A549 (cell line): ENCODE measurements at places on chromosomes 1 and 21. TPM values are rescaled to one million over a fixed set of nuclear protein-coding genes. Genes with fewer than 3 reads are reported as not detected.

- DNase-seq: no peak
These were observed 664.4 kb downstream of the LMO4 start for GRCh38 chr1:87993051-87993450.

DNA sequence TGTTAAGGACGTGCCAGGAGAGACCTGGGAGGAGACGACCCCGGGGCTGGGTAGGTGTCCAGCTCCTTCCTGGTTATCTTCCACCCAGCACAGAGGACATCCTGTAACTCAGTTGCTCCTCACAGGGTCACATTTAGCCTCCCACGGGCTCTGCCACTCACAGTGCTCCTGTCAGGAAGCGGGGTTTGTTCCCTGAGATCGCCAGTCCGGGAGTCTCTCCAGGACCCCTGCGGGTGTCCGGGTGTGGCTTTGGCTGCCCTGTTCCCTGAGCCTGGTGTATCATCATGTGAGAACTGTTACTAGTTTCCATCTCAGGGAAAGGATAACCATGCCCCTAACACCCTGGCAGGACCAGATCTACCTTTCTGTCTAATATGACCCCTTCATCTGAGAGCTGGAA is 158.2 kb upstream of the RUNX1 start:
- no peak for DNase-seq

The MAD2L2 gene
- 30.6 to 31.7 TPM (median 31.2 TPM) in 3 replicates for polyA plus RNA-seq

The RFX5 gene
- 49.7 to 60.1 TPM (median 59.2 TPM) in 3 replicates for polyA plus RNA-seq

The KRTAP19-3 gene
- not detected in 3 replicates for polyA plus RNA-seq

- DNase-seq: peak; percentile 60
These were observed 1.7 kb downstream of the WNT9A start for GRCh38 chr1:227945891-227946623.

DNA sequence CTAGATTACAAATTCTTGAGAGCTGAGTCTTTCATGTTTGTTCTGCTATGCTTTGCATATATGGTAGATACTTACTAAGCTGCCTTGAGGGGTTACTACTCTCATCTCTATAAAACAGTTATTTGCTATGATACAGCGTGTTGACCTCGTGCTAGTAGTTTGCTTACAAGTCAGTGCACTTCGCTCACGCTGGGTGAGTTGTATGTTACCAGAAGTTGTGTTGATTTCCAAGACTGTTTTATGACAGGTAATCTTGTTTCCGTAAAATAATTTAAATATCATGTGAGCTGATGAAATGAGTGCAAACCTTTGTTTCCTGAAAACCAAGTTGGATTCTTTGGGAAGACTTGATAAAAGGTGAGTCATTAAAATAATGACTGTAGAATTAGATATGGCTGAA is 7.3 kb downstream of the MRPS6 start:
- no peak for DNase-seq

DNA sequence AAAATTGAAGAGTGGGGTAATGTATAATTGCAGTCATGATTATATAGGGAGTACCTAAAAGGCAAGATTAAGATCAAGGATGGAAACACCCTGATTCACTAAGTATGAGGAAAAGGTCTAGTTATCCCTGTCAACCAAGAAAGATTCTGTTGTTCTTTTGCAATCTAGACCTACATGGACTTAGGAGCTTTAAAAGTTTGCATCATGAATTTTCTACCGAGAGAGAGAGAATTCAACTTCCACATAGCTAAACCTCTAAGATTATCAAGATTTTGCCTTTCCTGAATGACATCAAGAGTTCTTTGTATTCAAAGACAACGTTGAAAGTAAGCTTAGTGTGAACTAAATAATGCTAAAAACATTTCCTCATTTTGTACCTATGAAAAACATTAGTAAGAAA is 78.8 kb upstream of the RBM34 start:
- DNase-seq: no peak

The CD84 gene
- polyA plus RNA-seq: not detected in 3 replicates

- no peak for DNase-seq
These were observed 6.0 kb upstream of the SRM start for GRCh38 chr1:11065796-11066195.

- no peak for DNase-seq
These were observed 210.4 kb downstream of the BACH1 start for GRCh38 chr21:29509121-29509520.

The RGS13 gene
- polyA plus RNA-seq: not detected in 3 replicates

The ETV3L gene
- polyA plus RNA-seq: not detected in 3 replicates

- no peak for DNase-seq
These were observed 13.7 kb downstream of the CD34 start for GRCh38 chr1:207897188-207897587.

The FGR gene
- not detected in 3 replicates for polyA plus RNA-seq

DNA sequence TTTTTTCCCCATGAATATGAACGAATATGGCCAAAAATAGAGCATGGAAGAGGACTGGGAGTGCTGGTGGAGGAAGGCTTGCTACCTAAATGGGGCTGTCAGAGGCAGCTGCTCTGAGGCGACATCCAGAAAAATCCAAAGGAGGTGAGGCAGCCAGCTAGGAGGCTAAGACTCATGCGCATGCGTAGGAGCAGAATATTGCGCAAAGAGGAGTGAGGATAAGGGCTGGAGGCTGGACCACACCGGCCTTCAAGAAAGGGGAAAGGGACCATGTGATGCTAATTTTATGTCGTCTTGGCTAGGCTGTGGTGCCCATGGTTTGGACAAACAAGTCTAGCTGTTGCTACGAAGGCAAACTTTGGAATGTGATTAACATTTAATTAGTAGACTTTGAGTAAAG is 30.5 kb downstream of the HEYL start:
- DNase-seq: no peak

DNA sequence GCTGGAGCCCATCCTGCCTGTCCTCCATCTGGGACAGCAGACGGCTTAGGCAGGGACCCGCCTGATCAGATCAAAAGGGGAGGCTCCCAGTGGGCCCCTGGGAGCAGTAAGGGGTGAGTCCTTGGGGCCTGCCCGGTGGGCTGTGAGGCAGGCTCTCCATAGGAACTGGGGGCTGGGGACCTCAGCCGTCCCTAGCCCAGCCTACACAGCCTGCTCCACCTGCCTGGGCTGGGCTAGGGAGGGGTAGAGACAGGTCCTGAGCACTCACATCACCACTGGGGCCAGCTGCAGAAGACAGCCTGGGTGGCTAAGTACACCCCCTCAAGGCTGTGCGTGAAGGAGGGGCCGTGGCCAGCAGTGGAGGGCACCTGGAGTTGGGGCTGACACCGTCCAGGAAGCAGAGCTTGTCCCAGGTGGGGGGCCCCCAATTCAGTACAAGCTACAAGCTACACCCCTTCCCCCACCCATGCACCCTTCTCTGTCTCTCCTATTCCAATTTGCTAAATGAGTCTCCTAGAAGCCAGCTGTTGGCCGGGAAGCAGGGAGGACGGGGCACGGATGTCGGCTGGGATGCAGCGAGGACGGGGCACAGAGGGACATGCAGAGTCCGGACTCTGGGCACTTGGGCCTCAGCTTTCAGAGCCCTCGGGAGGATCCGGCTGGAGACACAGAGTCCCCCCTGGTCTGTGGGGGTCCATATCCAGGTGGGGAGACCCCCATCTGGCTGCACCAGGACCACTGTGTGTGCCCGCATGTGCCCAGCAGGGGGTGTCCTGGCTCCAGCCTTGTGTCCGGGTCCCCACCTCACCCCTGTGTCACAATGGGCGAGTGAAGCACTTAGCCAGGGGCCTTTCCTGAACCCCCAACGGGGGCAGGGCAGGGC is 1.7 kb downstream of the ISG15 start:
- DNase-seq: no peak

The CCDC30 gene
- 0.62 to 0.75 TPM (median 0.63 TPM) in 3 replicates for polyA plus RNA-seq

The SORT1 gene
- polyA plus RNA-seq: 5.0 to 6.7 TPM (median 6.0 TPM) in 3 replicates

DNA sequence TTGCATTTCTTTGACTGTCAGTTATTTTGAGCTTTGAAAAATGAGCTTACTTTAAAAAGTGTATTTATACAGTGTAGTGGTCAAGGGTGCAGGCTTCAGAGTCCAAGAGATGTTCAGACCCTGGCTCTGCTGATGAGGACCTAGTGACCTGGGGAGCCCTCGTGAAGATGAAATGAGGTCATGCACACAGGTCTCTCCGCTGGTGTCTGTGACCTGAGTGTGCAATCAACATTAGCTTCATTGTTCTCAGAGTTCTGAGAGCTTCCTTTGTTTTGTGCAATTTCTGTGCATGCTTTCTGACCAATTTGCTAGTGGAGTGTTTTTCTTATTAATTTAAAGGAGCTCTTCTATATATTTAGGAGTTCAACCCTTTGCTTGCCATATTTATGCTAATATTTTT is 71.3 kb downstream of the RIPK4 start:
- DNase-seq: no peak

The SYT6 gene
- 0.49 to 1.1 TPM (median 0.60 TPM) in 3 replicates for polyA plus RNA-seq

The SH3BGR gene
- polyA plus RNA-seq: 1.0 to 2.0 TPM (median 1.8 TPM) in 3 replicates

- DNase-seq: no peak
These were observed 41.0 kb upstream of the ID3 start for GRCh38 chr1:23600283-23600682.

DNA sequence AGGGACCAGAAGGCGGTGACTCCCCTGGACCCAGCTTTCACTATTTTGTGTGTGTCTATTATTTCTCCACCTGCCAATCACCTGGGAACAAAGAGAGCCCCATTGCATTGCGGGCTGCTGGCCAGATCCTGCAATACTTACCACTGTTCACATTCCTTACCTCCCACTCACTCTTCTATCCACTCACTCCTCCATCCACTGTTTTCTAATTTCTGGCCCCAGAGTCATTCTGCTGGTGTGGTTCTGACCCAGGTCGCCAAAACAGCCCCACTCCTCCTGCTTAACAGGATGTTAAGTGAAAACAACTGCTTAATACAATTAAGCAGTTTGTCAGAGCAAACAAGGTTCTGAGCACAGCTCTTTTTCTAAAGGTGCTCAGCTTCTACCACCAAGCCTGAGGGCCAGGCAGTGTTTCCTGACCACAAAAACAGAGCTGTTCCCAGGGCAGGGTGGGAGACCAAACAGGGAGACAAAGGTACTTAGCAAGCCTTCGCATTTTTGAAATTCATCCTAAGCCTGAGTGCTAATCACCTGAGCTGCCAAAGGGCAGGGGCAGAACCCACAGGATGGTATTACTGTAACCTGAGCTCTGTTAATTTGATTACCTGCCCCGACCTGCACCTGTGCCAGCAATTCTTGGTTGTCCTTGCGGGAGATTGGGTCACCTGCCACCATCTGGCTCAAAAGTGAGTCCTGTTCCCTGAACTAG is 38.5 kb upstream of the EFCAB14 start:
- no peak for DNase-seq

The DHRS3 gene
- polyA plus RNA-seq: 56.9 to 78.9 TPM (median 62.7 TPM) in 3 replicates

The CYP4B1 gene
- not detected in 3 replicates for polyA plus RNA-seq

GRCh38 chr1:38039331-38040088 is 7.1 kb downstream of the POU3F1 start:
- no peak for DNase-seq

DNA sequence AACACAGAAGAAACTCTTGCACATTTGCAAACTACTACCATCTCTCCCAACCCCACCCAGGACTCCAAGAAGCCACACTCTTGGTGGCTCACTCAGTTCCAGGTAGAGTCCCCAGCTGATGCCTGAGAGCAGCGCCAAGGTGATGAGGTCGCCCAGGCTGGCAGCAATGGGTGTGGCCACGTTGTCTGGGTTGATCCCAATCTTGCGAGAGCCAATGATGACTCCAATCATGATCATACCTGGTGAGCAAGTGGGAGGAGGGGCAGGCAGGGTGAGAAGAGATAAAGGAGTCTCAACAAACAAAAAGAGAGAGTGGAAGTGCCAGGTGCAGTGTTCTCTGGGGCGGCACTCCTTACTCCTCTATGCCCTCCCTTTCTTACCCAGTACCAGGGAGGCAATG is 14.4 kb downstream of the SLC41A1 start:
- no peak for DNase-seq

DNA sequence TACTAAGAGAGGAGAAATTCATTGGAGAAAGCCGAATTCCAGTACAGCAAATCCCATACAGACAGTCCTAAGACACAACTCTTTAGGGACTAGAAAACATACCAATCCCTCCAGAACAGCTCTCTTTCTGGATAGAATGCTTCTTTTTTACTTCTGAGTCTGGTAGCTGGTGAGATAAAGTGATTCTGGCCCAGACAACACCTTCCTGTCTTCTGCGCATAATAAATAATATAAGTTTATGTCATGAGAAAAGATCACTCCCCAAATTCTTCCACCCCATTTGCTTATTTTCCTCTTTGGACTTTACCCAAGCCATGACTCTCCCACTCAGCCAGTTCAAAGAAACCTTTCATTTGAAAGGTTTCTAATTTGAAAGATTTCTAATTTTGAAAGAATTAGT is 98.4 kb downstream of the EDEM3 start:
- no peak for DNase-seq

DNA sequence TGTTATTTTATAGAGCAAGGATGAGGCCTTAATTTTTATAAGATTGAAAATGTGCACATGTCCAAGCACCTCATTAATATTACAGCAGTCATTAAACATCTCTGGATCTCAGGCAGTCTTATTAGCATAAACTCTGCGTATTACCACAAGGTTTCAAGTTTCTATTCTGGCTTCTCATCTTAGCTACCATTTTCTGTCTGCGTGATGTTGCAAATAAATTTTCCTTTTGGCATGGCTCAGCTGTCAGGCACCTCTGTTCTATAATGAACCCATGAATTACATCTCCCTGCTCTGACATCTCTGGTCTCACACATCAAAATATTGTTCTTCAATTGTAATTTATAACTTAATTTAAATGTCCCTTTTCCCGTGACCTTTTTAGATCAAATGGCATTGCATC is 156.5 kb downstream of the SLC45A1 start:
- DNase-seq: no peak

GRCh38 chr1:66711420-66711819 is 40.8 kb upstream of the DYNLT5 start:
- peak; percentile 3 for DNase-seq

The CFHR2 gene
- not detected in 3 replicates for polyA plus RNA-seq

The FCRLB gene
- 0.48 to 0.62 TPM (median 0.54 TPM) in 3 replicates for polyA plus RNA-seq

DNA sequence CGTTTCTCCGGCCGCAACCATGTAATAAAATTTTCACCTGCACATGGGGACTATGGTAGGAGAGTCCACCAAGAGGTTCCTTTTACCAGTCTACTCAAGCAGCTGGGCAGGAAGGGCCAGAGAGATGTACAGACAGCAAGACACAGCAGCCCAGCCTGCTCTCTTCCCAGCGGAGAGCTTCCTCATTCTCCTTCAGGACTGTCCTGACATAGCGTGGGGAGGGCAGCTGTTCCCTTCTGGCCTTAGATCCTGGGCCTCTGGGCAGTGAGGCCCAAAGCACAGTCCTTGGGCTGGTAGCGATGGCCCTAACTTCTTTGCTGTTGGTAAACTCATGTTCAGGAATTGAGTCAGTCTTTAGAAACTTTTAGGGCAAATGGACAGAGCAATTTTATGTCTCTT is 89.1 kb downstream of the BCAR3 start:
- no peak for DNase-seq

GRCh38 chr1:29849991-29850757 is 613.9 kb downstream of the PTPRU start:
- DNase-seq: no peak
